ENCODE measurements at places on chromosomes 6 and 20. TPM values are rescaled to one million over a fixed set of nuclear protein-coding genes. Genes with fewer than 3 reads are reported as not detected.
A peak's percentile ranks its signal among the peaks of the same experiment; 100 is the strongest.

The SLC22A1 gene
- 1.1 TPM for total RNA-seq

The PRDM13 gene
- total RNA-seq, result not detected

The FKBP1C gene
- 1.0 TPM for total RNA-seq

The FILIP1 gene
- 1.8 TPM for total RNA-seq

The IP6K3 gene
- total RNA-seq, result not detected

The OPN5 gene
- total RNA-seq, result not detected

The PACSIN1 gene
- total RNA-seq, result 0.28 TPM

The GMEB2 gene
- 9.1 TPM for total RNA-seq

The RBL1 gene
- total RNA-seq, result 10.6 TPM

DNA sequence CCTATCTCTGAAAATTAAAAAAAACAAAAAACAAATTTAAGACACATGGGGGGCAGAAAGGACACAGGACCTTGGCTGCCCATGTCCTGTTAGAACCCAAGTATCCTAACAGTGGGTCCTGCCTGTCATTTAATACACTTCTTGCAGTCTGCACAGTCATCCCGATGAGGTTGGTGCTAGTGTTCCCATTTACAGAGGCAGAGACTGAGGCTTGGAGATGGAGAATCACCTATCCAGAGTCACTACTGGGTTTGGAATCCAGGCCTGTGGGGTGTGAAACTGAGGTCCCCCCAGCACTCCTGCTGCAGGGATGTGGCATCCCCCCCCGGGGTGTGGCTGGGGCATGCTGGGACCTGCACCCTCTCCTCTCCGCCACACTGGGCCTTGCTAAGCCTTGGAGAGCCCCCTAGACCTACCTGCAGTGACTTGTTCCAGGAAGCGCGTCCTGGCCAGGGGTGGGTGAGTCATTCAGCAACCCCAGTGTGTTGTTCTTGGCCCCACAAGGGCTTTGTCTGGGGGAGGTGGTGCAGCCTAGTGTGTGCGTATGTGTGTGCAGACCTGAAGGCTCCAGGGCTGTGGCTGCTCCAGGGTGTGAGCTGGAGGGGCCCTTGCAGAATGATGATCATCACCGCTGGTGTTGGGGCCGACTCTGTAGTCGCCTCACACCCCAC is 49.7 kb downstream of the BCAS4 start:
- no peak for DNase-seq

GRCh38 chr20:38501858-38502436 is 29.3 kb downstream of the RALGAPB start:
- DNase-seq, result no peak

DNA sequence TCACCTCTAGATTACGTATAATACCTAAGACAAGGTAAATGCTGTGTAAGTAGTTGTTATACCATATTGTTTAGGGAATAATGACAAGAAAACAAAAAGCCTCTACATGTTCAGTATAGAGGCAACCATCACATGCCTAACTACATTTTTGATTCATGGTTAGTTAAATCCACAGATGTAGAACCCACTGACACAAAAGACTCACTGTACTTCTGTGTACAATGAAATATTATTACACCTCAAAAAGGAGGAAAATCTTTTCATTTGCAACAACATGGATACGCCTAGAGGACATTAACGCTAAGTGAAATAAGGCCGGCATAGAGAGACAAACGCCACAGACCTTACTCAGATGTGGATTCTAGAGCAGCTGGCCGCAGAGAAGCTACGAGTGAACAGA is 50.5 kb downstream of the NINL start:
- DNase-seq, result no peak

DNA sequence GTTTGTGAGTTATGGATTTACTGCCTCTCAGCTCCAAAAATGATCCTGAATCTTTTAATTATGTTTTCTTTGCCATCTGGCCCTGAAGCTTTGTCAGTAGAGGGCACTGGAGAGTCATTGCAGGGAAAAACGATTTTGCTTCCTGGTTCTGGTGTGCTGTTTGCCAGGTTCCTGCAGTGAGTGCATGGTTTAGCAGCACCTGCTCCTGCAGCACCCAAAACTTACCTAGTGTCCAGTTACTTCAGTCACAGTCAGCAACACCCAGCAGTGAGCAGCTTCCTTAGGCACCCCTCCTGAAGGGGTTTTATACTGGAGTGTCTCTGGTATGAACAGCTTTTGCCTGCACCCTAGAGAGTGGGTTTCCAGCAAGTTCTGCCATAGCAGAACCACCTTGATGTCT is 6.0 kb upstream of the TRIM26 start:
- peak; percentile 41 for DNase-seq

- DNase-seq, result no peak
Observed at GRCh38 chr20:33567949-33568348, 78.1 kb downstream of the CBFA2T2 start.

- no peak for DNase-seq
Observed at GRCh38 chr6:3520281-3521230, 63.7 kb upstream of the SLC22A23 start.

GRCh38 chr6:142822383-142822782 is 122.6 kb downstream of the HIVEP2 start:
- no peak for DNase-seq

GRCh38 chr20:10521836-10522235 is 86.7 kb downstream of the SLX4IP start:
- DNase-seq, result no peak

DNA sequence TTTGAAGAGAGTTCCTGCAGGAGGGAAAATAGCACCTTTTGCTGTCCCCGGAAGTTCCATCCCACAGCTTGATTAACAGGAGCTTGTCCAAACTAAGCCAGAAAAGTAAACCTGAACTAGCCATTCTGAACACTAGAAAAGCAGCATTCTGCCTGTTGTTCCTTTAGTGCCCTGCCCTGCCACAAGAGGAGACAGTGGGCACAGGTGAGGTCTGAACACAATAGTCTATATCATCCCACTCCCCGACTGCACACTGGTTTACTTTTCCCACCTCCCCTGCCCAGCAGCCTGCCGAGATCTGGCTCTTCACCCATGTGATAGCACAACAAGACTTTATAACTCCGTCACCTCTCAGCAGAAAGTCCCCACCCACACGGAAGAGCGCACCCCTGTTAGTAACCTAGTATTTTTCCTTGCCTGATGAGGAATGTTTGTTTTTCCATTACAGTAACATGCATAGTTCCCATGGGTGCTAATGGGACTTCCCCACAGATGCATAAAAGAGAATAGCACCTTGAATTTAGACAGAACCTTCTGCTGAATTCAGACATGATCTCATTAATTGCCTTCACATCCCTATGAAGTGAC is 59.7 kb downstream of the TFAP2A start:
- DNase-seq, result no peak
